ENCODE measurements at places on chromosomes 5 and 9.

- no peak for DNase-seq
These were observed 14.1 kb downstream of the FGF1 start for GRCh38 chr5:142671801-142672200.

DNA sequence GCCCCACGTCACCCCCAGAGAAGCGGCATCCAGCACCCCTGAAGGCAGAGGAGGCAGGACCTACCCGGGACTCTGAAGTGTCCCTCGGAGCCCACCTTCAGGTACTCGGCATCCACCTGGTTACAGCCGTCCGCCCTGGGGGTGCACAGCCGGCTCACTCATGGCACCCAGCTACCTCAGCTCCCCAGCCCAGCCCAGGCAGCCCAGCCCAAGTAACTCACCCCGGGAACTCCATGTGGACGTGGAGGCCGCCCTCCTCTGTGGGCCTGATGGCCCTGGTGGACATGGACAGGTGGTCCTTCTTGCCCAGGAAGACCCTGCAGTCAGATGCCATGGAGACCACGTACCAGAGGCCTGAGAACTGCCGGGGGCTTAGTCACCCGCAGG, 676 bp downstream of the LCN15 start:
- no peak for DNase-seq

- peak; percentile 76 for DNase-seq
These were observed 24.0 kb downstream of the ADAMTSL2 start for GRCh38 chr9:133558191-133559126.

- peak; percentile 76 for DNase-seq
These were observed 2.9 kb downstream of the SPTAN1 start for GRCh38 chr9:128555180-128555721.

GRCh38 chr5:34604119-34604675, 51.9 kb upstream of the RAI14 start:
- no peak for DNase-seq

DNA sequence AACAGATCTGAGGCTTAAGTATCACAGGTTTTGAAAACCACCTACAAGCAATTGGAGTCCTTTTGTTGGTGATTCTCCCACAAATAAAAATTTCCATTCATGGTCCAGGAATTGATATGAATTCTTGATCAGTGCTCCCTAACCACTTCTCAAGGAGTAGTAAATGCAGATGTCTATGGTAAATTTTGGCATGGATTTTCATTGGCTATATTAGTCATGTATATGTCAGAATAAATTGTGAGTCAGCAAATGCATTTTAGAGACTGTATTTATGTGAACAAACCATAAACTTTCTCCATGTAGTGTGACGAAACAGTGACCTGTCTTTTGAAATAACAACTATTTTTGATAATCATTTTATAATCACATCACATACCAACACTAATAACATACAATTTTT, 611.1 kb downstream of the HTR1A start:
- DNase-seq = no peak

GRCh38 chr5:181235689-181236366, 7.9 kb downstream of the RACK1 start:
- DNase-seq = peak; percentile 49

DNA sequence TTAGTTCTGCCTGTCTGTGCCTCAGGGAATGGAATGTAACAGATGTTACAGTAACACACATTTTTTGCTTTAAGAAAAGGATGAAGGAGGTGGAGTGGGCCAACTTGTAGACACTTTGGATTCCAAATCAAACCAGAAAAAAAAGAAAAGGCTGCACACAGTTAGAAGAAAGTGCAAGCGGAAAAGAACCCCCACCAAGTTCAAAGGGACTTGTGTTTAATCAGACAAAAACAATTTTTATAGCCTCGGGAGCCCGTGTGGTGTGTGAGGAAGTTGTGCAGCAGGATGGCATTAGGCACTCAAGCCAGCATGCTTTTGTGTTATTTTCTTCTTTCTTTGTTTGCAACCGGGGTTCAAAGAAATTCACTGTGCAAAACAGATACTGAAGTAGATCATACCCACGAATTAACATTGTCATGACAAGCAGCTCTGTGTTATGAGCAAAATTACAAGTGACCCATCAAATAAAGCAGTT, 189.5 kb downstream of the SEMA5A start:
- DNase-seq = no peak

DNA sequence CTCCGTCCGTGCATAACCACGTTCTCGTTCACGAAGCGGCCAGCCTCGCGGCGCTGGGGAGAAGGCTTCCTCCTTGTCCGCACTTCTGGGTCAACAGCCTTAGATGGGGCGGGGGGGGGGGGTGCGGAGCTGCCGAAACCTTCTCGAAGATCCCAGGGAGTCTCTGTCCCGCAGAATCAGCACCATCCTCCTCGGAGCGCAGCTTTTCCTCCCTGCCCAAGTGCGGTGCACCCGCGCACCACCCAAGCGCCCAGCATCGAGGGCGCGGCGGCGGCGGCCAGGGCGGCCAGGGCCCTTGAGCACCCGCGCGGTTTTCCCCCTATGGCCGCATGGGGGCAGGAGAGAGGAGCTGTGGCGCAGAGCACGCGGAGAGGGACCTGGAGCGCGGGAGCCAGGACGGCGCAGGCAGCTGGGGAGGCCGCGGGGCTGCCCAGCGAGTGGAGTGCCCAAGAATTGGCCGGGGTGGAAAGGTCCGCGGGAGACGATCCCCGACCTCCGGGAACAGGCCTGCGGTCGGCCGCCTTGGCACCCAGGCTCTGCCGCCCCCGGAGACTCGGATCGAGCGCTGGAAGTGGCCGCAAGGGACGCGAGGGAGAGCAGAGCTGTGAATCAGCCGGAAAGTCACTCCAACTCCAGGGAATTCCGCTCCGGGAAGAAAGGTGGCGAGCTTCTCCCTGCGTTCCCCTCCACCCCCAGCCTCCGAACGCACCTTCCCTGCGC, 43.1 kb downstream of the TMEM174 start:
- DNase-seq = peak; percentile 95

DNA sequence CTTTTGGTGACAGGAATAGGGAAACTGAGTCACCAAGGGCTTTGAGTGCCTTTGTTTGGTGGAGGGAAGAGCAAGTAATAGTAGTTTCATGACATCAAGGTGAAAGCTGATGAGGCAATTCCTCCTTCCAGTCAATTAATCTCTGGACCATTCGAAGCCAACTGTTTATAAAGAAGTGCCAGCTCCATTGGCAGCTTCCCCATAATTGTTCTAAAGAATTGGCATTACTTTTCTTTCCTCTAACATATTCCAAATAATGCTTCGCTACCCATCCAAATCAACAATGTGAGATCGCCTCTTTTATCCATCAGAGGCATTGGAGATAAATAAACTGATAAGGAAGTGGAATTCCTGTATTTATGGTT, 132.4 kb downstream of the NPR3 start:
- no peak for DNase-seq
